ENCODE measurements at places on chromosomes 7 and 10.

- peak; percentile 66 for DNase-seq
Observed at GRCh38 chr7:93890464-93891068, at the start of gene TFPI2. Gene TFPI2 (minus strand): TSS chr7:93890753. CDS start chr7:93890678, 75 bp downstream.

DNA sequence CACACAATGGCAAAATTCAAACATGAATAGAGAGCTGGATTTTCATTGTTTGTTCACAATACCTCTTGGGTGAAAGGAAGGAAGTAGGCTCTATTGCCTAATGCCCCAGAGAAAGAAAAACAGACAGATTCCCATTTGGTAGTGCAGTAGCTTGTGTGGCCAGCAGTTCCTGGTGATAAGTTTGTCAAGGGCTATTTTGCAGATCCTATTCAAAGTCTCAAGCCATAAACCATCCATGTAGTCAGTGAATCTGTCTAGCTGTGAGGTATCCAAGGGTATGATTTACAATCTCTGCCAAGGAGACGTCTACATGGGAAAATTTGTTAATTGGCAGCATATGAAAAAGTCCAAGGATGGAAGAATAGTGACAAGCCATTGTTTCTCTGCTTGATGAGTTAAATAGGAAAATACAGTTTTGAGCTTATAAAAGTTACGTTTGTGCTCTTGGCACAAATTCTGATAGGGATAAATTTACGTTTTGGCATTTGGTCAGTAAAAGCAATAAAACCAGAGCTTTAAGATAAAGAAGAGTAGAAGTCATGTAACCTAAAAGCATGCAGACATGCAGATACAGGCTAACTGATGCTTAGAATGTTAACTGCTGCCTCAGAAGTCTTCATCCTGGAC lies 269.1 kb downstream of the GATA3 start:
- no peak for DNase-seq

DNA sequence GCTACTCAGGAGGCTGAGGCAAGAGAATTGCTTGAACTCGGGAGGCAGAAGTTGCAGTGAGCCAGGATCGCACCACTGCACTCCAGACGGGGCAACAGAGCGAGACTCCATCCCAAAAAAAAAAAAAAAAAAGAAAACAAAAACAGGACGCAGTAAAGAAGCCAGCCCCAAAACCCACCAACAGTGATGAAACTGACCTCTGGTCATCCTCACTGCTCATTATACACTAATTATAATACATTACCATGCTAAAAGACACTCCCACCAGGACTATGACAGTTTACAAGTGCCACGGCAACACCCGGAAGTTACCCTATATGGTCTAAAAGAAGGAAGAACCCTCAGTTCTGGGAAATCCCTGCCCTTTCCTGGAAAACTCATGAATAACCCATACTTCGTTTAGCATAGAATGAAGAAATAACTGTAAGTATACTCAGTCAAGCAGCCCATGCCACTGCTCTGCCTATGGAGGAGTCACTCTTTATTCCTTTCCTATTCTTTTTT lies 40.0 kb upstream of the EIF4H start:
- DNase-seq: no peak

GRCh38 chr10:71093531-71093930 lies 118.8 kb upstream of the UNC5B start:
- no peak for DNase-seq

DNA sequence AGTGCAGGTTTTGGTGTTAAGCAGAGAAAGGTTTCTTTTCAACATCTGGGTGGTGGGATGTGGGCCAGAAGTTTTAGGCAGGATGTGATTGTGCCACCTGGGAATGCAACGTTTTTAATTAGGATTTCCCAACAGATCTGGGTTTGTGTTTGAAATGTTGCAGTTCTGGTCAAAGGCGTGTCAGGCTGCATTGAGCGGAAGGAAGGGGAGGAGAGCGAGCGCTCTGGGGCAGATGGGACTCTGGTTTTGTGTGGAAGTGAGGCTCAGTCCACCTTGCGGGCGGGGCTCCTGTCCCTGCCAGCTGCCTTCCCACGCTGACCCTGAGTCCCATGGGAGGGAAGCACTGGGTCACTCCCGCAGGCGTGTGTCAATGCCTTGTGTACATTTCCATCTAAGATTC lies 767.7 kb downstream of the KCNMA1 start:
- no peak for DNase-seq

- DNase-seq: no peak
Observed at GRCh38 chr10:119291223-119291900, 84.0 kb downstream of the GRK5 start.

Measured in amniotic stem cell (primary cell).